ENCODE measurements at places on chromosomes 13 and 19. TPM values are rescaled to one million over a fixed set of nuclear protein-coding genes. Genes with fewer than 3 reads are reported as not detected.

The IL12RB1 gene
- 1.2 TPM for total RNA-seq

GRCh38 chr13:66469745-66470144 lies 760.4 kb downstream of the PCDH9 start:
- no peak for DNase-seq

DNA sequence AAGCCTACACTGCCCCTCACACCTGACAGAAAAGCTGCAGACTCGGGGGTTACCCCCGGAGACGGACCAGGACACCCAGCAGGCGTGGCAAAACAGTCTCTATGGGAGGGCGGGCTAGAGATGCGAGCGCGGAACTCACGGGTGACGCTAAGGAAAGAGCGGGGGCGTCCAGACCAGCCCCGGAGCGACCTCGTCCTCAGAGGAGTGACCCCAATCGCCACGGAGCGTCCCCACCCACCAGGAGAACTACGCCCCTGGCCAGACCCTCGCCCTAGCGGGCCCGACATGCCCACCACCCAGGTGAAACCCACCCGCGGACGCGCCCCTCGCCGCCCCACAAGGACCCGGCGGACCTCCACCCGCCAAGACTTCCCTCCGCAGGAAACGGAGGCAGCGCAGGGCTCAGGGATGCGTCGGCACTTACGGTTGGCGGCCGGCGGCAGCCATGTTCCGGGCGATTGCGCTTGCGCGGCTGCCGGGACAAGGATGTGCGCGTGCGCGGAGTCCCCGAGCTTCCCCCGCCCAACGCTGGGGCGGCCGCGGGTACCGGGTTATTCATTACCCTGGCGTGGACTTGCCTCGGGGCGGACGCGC lies at the start of gene ZNF329:
Gene ZNF329 (minus strand): TSS at position 462 of the 594 bp plus-strand sequence. CDS start 21,286 bp downstream, outside the sequence.
- DNase-seq, result peak; percentile 91

DNA sequence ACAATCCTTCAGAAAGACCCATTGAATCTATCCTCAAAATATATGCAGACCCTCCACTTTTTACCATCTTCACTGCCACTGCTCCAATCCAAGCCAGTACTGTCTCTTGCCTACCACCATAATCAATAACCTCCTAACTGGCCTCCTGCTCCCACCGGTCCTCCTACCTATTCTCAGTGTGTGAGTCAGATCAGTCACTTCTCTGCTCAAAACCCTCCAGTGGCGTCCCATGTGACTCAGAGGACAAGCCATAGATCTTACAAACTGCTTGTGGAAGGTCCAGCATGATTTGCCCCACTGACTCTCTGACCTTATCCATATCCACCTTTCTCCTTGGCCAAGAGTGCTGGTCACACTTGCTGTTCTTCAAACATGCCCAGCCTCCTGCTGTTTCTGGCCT lies 23.4 kb upstream of the MBNL2 start:
- no peak for DNase-seq

DNA sequence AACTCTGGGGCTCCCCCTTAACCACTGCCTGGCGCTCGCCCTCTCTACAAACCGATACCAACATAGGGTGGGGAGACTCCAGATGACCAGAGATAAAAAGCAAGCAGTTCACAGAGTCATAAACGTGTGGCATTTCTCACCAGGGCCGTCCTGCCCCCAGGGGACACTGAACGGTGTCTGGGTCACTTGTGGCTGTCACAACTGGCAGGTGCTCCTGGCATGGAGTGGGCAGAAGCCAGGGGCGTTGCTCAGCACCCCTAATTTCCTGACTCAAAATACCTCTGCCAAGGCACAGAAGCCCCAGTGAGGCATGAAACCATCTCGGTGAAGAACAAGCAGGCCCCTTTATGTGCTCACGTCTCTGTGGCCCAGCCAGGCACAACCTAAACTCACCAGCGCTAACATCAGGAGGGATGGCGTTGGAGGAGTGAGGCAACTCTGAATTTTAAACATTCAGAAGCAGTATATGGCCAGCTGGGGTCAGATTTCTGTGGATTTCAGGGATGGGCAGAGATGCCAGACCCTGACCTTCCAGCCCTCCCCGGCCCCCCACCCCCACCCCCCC lies 1.8 kb downstream of the PIP5K1C start:
- DNase-seq, result no peak

Measured in Peyer's patch (tissue), 4 donors.